GM12878 (cell line): ENCODE measurements at places on chromosomes 11 and 22. TPM values are rescaled to one million over a fixed set of nuclear protein-coding genes. Genes with fewer than 3 reads are reported as not detected.

DNA sequence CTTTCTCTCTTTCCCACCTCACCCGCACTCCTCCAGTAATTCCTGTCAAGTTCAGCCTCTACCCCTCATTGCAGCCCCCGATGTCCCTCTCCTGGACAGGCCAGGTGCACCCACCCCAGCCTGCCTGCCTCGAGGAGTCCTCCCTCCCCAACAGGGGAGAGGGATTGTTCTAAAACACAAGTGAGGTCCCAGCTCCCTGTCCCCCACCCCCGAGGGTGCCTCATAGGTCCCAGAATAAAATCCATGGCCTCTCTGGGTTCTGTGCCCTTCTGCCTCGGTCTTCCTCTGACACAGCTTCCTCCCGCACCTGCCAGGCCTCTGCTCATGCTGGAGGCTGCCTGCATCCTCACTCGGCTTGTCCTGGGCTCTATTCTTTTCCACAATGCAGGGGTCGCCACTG is 720.1 kb downstream of the BRD1 start:
- no peaks in the 10 kb centered on the region for H3K27me3 ChIP-seq
- no peak overlapping the region for H3K4me3 ChIP-seq
- H3K4me1 ChIP-seq = no peaks in the 10 kb centered on the region
- no peak overlapping the region for H3K27ac ChIP-seq
- no peak for DNase-seq
- no peaks in the 10 kb centered on the region for H3K36me3 ChIP-seq

Gene CCDC157
- total RNA-seq = 1.4 and 1.5 TPM in 2 replicates

DNA sequence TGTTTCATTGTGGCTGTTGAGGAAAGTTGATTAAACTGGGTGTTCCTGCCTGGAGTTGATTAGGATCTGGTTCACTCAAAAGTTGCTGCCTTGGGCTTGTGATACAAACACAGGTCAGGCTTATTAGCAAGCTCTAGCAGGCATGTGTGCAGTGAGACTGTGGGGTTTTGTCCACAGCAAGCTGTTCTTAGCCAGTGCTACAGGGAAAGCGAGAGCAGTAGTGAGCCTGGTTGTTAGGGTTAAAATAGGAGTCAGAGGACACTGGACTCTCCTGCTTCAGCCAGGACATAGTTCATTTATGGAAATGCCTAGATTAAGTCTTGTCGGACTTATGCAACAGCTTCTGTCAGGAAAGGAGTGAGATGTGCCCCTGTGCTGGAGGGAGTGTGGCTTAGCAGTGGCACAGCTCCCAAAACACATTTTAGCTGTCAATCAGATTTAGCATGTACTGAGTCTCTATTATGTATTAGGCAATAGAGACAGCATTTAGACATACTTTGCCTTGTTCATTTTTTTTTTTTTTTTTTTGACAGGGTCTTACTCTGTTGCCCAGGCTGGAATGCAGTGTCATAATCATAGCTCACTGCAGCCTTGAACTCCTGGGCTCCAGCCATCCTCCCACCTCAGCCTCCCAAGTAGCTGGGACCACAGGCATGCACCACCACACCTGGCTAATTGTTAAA is 8.7 kb downstream of the SNRPD3 start:
- H3K27ac ChIP-seq = no peak overlapping the region
- no peaks in the 10 kb centered on the region for H3K27me3 ChIP-seq
- H3K36me3 ChIP-seq = peaks cover 20% of the 10 kb centered on the region
- H3K4me3 ChIP-seq = no peak overlapping the region
- no peaks in the 10 kb centered on the region for H3K4me1 ChIP-seq
- no peak for DNase-seq

DNA sequence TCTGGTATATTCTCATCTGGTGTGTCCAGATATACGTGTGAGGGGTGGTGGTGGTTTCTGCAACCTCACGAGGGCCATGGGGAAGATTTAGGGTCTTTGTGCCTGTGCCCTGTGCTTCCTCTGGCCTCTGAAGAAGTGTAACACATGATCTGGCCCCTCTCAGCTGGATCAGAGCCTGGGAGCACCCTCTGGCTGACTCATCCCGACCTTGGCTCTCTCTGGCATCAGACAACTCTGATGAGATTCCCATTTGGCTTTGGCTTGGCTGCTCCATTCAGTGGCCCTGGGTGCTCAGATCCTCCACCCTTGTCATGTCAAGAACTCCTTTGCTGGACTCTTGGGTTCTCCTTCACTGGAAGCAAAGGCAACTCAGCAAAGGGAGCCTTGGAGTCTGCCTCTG is 45.2 kb downstream of the RASSF10 start:
- H3K4me3 ChIP-seq = no peak overlapping the region
- no peaks in the 10 kb centered on the region for H3K27me3 ChIP-seq
- no peaks in the 10 kb centered on the region for H3K36me3 ChIP-seq
- DNase-seq = no peak
- H3K4me1 ChIP-seq = no peaks in the 10 kb centered on the region
